ENCODE measurements at places on chromosomes 3 and 15.

GRCh38 chr3:141287326-141287725 is 55.7 kb downstream of the PXYLP1 start:
- no peak for DNase-seq

DNA sequence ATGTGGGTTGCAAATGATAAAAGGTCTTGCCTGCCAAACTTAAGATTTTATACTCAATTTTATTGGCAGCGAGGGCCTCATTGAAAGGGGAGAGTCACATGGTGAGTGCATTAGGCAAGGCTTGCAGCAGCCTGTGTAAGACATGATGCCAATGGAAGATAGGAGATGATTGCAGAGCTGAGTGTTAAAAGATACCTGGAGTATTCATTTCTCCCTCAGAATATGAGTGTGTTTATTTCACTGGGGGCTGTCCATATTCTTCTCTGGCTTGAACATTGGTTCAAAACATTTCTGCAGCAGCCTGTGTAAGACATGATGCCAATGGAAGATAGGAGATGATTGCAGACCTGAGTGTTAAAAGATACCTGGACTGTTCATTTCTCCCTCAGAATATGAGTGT is 165.2 kb upstream of the NUDT16 start:
- no peak for DNase-seq

- DNase-seq: no peak
Measured at GRCh38 chr3:22103423-22103822, 352.4 kb upstream of the ZNF385D start.

GRCh38 chr15:33304924-33305323 is 5.8 kb upstream of the RYR3 start:
- no peak for DNase-seq
